HL-60 (cell line): ENCODE measurements at places on chromosomes 2 and 18.
A peak's percentile ranks its signal among the peaks of the same experiment; 100 is the strongest.

DNA sequence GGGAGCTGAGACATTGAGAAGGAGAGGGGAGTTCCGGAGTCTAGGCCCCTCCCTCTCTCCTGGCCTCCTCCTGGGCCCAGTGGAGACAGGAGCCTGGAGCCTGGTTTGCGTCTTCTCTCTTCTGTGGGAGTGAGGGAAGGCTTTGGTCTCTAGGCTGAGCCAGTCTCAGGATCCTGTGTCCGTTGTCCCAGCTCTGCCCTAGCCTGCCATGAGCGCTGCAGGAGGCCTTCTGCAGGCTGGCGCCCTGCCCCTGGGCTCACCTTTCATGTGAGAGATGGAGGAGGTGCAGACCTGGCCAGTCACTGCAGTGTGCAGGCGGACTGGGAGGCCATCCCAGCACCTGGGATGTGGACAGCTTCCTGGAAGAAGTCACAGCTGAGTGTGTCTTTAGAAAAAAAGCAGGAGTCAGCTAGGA lies 8.7 kb downstream of the IMPA2 start:
- DNase-seq: no peak

- no peak for DNase-seq
These were observed 784.1 kb upstream of the CDH7 start for GRCh38 chr18:64966667-64967066.

DNA sequence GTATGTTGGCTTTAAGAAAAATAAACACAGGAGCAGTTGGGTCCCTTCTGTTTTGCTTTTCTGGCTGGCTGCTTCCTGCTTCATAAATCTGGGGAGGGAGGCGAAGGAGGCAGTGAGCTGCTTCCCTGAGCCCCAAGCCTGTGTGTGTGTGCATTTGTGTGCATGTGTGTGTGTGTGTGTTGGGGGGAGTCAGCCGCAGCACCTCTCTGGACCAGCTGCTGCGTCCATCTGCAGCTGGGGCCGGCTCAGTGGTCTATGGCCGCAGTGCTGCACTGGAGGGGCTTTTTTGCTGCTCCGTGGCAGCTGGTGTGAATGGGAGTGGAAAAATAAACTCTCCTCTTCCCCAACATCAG lies 192.3 kb downstream of the RNF144A start:
- no peak for DNase-seq

GRCh38 chr18:60145776-60146175 lies 226.8 kb downstream of the MC4R start:
- no peak for DNase-seq

GRCh38 chr2:111522231-111522768 lies 361.7 kb downstream of the ANAPC1 start:
- no peak for DNase-seq

- no peak for DNase-seq
These were observed 95.7 kb downstream of the USP40 start for GRCh38 chr2:233470839-233471238.

GRCh38 chr2:167898340-167898739 lies 349.1 kb downstream of the STK39 start:
- no peak for DNase-seq

DNA sequence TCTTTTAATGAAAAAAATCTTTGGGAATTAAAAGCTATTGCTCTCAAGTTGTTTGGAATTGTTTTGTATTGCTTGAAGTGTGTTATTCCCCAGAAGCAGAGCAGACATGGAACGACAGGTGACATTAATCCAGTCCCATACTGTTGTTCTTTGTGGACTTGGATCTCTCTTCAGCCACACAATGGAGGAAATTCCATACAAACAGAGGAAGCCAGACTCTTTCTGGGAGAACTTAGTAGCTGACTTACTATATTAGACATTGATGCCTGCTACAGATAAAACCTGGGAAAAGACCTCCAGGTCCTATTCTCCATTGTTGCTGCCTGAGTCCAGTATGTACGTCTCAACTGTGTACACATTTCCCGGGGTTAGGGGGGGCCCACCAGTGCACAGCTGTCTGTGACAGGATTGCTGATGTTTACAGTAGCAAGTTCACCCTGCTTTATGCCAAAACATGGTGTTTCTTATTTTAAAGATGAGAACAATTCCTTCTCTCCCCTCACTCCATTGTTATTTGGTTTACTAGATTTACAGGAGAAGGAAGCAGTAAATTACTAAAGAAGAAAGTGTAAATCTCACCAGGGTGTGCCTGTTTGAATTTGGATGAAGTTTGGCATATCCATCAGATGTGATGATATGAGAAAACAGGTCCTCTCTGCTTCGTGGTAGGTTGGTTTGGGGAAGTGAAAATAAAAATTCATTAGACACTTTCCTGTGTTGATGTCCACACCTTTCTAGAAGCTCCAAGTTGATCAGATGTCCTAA lies 142.4 kb upstream of the RBBP8 start:
- no peak for DNase-seq

DNA sequence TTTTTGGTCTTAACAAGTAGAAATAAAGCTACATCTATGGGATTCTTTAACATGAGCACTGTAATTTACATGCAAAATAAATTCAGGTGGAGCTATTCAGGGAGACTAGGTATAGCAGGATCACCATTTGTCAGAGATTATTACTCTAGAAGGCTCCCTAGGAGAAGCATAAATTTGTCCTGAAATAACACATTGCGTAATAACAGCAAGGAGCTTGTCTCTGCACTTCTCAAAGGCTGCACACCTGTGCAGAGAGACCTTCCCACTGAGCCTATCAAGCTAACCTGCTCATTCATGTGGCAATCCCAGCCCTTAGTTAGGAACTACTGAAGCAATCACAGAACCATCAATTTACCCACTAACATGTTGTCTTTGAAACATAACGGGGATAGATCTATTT lies 437.4 kb upstream of the MC4R start:
- DNase-seq: no peak

GRCh38 chr18:361941-362310 lies 94.1 kb upstream of the THOC1 start:
- peak; percentile 36 for DNase-seq

DNA sequence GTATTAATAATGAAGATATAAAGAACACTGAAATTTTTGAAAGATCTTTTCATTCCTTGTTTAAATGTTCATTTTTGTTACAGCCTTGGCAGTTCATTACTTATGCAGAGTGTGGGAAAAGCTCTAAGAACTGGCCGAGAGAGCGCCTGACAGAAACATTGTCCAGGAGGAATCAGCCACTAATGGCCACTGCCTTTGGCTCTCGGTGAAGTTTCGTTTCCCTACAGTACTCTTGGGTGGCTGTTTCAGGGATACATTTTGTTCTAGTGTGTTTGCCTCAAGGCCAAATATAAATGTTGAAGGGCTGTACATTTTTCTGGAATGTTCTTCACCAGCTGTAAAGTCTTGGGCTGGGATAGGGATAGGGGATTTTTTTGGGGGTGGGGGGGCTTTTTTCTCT lies 10.7 kb downstream of the SPTBN1 start:
- DNase-seq: no peak

- no peak for DNase-seq
These were observed 161.0 kb upstream of the ZFP36L2 start for GRCh38 chr2:43387092-43388062.

GRCh38 chr18:58243401-58243800 lies 199.4 kb downstream of the NEDD4L start:
- no peak for DNase-seq
